ENCODE measurements at places on chromosomes 3 and 15.

GRCh38 chr3:195394700-195395099, 48.1 kb downstream of the ACAP2 start:
- H3K27ac ChIP-seq: no peak overlapping the region
- peaks cover 45% of the 10 kb centered on the region for H3K4me1 ChIP-seq
- H3K4me3 ChIP-seq: no peak overlapping the region
- peaks cover 3% of the 10 kb centered on the region for H3K36me3 ChIP-seq
- no peaks in the 10 kb centered on the region for H3K27me3 ChIP-seq

- DNase-seq: no peak
- no peak overlapping the region for H3K27ac ChIP-seq
- H3K4me3 ChIP-seq: no peak overlapping the region
These were observed 99.6 kb downstream of the TMCC1 start for GRCh38 chr3:129793942-129794310.

- H3K27ac ChIP-seq: no peak overlapping the region
- H3K36me3 ChIP-seq: no peaks in the 10 kb centered on the region
- no peaks in the 10 kb centered on the region for H3K4me1 ChIP-seq
- H3K27me3 ChIP-seq: no peaks in the 10 kb centered on the region
These were observed 15.3 kb upstream of the GNB5 start for GRCh38 chr15:52206446-52206845.

DNA sequence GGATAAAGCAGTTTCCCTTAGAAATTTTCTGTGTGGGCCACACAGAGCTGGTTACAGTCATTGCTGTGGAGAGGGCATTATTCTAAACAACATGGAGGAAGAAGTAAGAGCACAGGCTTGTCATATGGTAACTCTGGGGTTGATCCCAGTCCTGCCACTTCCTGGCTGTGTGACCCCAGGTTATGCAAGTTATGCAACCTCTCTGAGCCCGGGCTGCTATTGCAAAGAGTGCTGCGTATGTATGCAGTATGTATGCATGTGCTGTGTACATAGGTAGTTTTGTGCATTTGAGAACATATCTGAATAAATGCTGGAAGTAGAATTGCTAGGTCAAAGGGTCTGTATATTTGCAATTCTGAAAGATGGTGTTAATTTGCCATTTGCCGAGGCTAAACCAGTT, 9.2 kb downstream of the SPSB4 start:
- no peak overlapping the region for H3K27ac ChIP-seq
- peaks cover 2% of the 10 kb centered on the region for H3K27me3 ChIP-seq
- no peak for DNase-seq
- H3K4me3 ChIP-seq: no peak overlapping the region

- H3K27me3 ChIP-seq: no peaks in the 10 kb centered on the region
- H3K36me3 ChIP-seq: no peaks in the 10 kb centered on the region
- no peak overlapping the region for H3K27ac ChIP-seq
- H3K4me1 ChIP-seq: peaks cover 81% of the 10 kb centered on the region
- H3K4me3 ChIP-seq: no peak overlapping the region
- no peak for DNase-seq
These were observed 94.4 kb downstream of the AKAP13 start for GRCh38 chr15:85474700-85475316.

DNA sequence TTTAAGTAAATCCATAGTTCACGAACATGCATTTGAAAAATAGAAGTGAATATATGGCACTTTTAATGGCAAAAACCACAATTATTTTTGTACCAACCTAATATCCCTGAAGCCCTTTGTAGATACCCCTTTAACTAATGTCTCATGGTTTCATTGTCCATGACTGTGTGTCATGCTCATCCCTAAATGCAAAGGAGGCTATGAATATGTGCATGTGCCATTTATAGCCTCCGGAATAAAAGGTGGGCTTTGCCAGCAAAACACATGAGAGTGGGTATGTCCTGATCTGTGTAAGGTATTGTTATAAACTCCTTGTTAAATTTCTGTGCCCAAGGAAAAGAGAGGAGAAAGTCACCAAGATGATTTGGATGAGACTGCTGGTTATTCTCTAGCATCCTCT, 20.5 kb upstream of the SOX14 start:
- no peaks in the 10 kb centered on the region for H3K36me3 ChIP-seq
- DNase-seq: no peak
- H3K4me1 ChIP-seq: no peaks in the 10 kb centered on the region
- H3K27me3 ChIP-seq: peaks cover 8% of the 10 kb centered on the region

DNA sequence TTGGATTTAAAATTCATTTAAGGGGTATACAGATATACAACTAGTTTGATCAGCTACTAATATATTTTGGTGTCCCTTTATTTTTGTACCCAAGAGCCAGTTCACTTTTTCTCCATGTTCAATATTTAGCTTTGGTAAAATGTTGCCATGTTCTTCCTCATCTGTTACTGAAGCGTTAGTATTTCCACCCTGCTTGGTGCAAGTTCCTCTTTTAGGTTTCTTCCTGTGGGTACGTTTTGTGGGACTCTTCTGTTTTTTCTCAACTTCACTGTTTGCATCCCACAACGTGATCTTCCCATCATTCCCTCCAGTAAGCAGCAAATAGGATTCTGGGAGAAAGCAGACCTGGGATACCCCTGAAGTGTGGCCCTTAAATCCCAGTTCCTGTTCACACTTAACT, 14.1 kb downstream of the WDR53 start:
- no peak overlapping the region for H3K4me3 ChIP-seq
- DNase-seq: no peak
- H3K27ac ChIP-seq: no peak overlapping the region
- peaks cover 4% of the 10 kb centered on the region for H3K4me1 ChIP-seq
- H3K27me3 ChIP-seq: no peaks in the 10 kb centered on the region

DNA sequence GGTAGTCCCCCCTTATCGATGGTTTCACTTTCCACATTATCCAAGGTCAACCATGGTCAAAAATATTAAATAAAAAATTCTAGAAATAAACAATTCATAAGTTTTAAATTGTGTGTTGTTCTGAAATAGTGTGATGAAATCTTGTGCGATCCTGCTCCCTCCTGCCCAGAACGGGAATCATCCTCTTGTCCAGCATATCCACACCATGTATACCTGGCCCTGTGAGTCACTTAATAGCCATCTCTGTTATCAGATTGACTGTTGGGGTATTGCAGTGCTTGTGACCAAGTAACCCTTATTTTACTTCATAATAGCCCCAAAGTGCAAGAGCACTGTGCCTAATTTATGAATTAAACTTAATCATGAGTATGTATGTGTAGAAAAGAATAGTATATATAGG, 19.1 kb downstream of the FAM81A start:
- DNase-seq: no peak
- H3K4me1 ChIP-seq: no peaks in the 10 kb centered on the region
- H3K27me3 ChIP-seq: peaks cover 6% of the 10 kb centered on the region
- H3K27ac ChIP-seq: no peak overlapping the region
- no peaks in the 10 kb centered on the region for H3K36me3 ChIP-seq

DNA sequence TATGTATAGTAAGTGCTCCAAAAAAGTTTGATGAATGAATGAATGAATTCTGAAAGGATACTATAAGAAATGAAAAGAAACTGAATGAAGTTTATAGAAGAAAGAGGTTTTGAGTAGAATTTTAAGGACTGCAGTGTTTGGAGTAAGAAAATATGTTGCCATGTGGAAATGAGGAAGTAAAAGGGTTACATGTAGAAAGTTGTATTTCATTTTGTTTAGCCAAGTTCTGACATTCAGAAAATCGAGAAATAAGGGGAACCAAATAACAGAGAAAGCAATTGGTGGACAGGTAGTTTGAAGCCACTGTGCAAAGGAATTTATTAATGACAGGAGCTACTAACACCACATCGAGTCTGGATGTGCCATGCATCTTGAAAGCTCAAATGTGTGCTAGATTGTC, 200.7 kb downstream of the SATB1 start:
- no peaks in the 10 kb centered on the region for H3K27me3 ChIP-seq
- no peak overlapping the region for H3K4me3 ChIP-seq
- no peak for DNase-seq
- no peak overlapping the region for H3K27ac ChIP-seq
- H3K4me1 ChIP-seq: peaks cover 11% of the 10 kb centered on the region
- no peaks in the 10 kb centered on the region for H3K36me3 ChIP-seq

DNA sequence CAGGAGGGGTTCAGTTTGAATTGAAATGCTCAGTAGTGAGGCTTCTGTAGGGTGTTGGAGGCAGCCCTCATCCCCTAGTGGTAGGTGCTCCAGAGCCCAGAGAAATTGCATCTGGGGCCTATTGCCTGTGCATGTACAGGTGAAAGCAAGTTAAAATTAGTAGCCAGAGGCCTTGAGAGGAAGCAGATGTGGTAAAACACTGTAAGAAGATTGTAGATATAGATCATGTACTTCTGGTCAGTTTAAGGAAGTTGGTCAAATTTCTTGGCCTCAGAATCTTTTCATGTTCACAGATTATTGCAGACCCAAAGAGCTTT, 34.6 kb downstream of the IGSF10 start:
- peaks cover 2% of the 10 kb centered on the region for H3K27me3 ChIP-seq
- H3K4me1 ChIP-seq: no peaks in the 10 kb centered on the region
- H3K36me3 ChIP-seq: no peaks in the 10 kb centered on the region
- H3K4me3 ChIP-seq: no peak overlapping the region

- H3K27me3 ChIP-seq: no peaks in the 10 kb centered on the region
- no peak overlapping the region for H3K4me3 ChIP-seq
- no peak overlapping the region for H3K27ac ChIP-seq
- DNase-seq: no peak
- H3K4me1 ChIP-seq: no peaks in the 10 kb centered on the region
These were observed 463.5 kb upstream of the TGFBR2 start for GRCh38 chr3:30142946-30143345.

GRCh38 chr3:120450600-120451271, at the start of gene FSTL1:
FSTL1 (minus strand) TSS chr3:120450992; CDS start chr3:120450746, 246 bp downstream.
- H3K36me3 ChIP-seq: no peaks in the 10 kb centered on the region
- H3K4me3 ChIP-seq: peak within 1 kb of the TSS; percentile 74
- H3K27ac ChIP-seq: no peak within 1 kb of the TSS
- peaks cover 53% of the 10 kb centered on the region for H3K27me3 ChIP-seq
- peaks cover 4% of the 10 kb centered on the region for H3K4me1 ChIP-seq
- DNase-seq: peak; percentile 14

DNA sequence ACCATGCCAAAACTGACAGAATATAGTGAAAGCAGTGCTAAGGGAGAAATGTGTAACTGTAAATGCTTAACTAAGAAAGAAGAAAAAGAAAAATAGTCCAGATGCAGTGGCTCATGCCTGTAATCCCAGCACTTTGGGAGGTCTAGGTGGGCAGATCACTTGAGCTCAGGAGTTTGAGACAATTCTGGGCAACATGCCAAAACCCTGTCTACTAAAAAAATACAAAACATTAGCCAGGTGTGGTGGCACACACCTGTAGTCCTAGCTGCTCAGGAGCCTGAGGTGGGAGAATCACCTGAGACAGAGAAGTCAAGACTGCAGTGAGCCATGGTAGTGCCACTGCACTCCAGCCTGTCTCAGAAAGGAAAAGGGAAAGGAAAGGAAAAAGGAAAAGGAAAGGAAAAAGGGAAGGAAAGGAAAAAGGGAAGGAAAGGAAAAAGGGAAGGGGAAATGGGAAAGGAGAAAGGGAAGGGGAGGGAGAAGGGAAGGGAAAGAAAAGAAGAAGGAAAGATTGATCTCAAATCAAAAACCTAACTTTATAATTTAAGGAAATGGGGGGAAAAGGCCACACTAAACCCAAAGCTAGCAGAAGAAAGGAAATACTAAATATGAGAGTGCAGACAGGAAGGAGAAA, 20.3 kb downstream of the C3orf33 start:
- H3K27ac ChIP-seq: no peak overlapping the region
- H3K27me3 ChIP-seq: no peaks in the 10 kb centered on the region
- peaks cover 21% of the 10 kb centered on the region for H3K36me3 ChIP-seq
- DNase-seq: no peak
- H3K4me1 ChIP-seq: peaks cover 10% of the 10 kb centered on the region

DNA sequence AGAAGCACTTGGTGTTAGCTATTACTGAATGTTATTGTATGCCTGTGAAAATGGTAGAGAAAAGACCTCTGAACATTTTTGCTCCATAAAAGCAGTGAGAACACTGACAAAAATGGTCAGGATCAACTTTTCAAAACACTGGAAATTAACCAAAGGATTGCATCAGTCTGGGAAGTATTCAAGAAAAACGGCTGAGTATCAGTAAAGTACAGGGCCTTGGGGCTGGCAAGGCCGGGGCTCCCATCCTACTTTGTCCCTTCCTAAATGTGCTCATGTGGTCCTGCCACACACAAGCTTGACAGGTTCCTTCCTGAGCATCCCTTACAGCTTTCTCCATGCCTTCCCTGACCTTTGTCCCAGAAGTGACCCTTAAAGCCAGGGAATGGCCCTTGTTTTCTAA, 84.0 kb downstream of the CFAP20DC start:
- no peaks in the 10 kb centered on the region for H3K4me1 ChIP-seq
- H3K4me3 ChIP-seq: no peak overlapping the region
- H3K27me3 ChIP-seq: peaks cover 1% of the 10 kb centered on the region
- no peaks in the 10 kb centered on the region for H3K36me3 ChIP-seq
- H3K27ac ChIP-seq: no peak overlapping the region
- no peak for DNase-seq

GRCh38 chr3:23071758-23072157, 131.4 kb upstream of the UBE2E2 start:
- DNase-seq: no peak
- no peak overlapping the region for H3K27ac ChIP-seq
- H3K27me3 ChIP-seq: no peaks in the 10 kb centered on the region
- H3K36me3 ChIP-seq: no peaks in the 10 kb centered on the region
- H3K4me1 ChIP-seq: no peaks in the 10 kb centered on the region

DNA sequence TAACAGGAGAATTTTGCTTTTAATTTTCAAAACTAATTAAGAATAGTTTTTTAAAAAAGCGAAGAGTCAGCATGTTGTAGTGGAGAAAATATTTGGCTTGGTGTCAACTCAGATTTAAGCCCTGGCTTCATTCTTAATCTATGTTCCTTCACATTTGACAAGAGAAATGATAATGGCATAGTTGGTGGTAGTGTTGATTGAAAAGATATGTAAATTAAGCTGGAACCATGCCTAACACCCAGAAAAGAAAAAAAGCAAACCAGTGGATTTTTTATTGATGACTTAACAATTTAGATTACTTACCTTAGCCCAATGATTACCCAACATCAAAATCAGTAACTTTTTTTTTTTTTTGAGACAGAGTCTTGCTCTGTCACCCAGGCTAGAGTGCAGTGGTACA, 27.4 kb downstream of the TCAIM start:
- no peak overlapping the region for H3K4me3 ChIP-seq
- H3K4me1 ChIP-seq: no peaks in the 10 kb centered on the region
- H3K27ac ChIP-seq: no peak overlapping the region
- H3K36me3 ChIP-seq: peaks cover 11% of the 10 kb centered on the region
- DNase-seq: no peak

DNA sequence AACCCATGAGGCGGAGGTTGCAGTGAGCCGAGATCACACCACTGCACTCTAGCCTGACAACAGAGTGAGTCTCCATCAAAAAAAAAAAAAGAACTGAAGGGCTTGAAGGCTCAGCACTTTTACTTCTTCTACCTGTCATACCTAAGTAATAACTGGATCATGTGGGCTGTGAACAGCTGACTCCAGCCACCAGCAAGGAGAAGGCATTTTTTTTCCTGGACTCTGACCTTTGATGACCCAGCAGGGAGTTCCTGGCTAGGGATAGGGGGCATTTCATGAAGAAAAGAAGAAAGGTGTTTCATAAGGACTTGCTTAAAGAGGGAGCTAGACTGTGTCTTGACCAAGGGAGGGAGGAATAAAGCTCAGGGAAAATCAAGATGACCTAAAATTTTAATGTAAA, 266.0 kb downstream of the ZNF621 start:
- no peak overlapping the region for H3K4me3 ChIP-seq
- H3K4me1 ChIP-seq: no peaks in the 10 kb centered on the region
- H3K27me3 ChIP-seq: no peaks in the 10 kb centered on the region
- DNase-seq: no peak
- no peak overlapping the region for H3K27ac ChIP-seq
